8988T (cell line): ENCODE measurements at places on chromosomes 16 and 17.
A peak's percentile ranks its signal among the peaks of the same experiment; 100 is the strongest.

DNA sequence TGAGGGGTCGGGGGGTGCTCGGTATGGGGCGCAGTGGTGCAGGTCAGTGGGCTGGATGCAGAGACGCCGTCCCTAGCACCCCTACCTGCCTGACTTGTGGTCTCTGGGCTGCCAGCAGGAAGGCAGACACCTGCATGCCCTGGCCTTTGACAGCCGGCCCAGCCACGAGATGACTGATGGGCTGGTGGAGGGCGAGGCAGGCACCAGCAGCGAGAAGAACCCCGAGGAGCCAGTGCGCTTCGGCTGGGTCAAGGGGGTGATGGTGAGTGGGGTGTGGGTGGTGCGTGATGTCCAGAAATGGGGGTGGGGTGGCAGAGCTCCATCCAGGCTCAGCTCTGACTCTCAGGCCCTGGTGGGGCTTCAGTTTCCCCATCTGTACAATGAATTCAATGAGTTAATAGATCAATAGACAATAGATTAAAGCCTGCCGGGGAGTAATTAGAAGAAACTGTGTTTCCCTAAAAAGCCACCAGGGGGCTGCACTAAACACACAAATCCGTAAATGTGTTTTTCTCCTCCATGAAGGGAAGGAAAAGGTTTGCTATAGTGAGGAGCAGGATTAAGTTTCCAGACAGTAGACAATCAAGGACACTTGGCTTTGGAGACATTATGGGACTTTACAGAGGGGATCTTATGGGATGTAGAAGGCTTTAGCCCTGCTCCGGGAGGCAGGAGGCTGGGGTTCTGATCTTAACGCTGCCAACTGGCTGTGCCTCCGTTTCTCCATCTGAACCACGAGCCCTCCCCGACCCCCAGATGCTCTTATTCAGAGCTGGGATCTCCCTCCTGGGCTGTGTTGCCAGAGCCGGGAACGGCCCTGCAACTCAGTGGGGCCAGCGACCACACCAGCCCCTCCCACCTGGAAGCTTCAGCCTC lies 2.2 kb downstream of the SLC12A3 start:
- DNase-seq = no peak

DNA sequence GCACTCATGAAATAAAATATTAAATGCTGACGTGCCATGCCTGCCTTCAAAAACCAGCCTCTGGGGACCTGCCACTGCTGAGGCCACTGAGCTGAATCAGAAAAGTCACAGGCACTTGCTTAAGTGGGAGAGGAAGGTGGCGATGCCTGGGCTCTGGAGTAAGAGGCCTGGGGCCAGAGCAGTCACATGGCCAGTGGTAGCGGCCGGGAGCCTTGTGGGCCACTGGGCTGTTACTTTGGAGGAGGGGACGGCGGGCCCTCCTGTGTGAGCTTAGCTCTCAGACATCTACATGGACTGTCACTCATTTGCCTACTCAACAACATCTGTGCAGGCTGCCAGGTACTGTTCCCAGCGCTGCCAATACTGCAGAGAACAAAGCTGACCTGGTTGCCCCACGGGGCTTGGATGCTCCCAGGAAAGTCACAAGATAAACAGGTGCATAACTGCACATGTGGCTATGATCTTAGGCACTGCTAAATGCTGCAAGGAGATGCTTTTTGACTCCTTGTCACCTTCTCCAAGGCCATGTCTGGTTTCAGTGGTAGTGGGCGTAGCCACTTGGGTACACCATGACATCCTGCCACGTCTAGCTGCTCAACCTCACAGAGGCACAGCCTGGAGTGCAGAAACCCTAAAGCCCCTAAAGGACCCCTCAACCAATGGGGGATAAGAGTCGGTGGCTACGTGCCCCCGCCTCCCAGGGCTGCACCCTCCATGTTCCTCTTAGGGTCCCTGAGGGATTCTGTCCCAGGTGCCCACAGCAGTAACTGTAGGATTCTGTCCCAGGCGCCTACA lies 11.6 kb downstream of the COTL1 start:
- DNase-seq = no peak

DNA sequence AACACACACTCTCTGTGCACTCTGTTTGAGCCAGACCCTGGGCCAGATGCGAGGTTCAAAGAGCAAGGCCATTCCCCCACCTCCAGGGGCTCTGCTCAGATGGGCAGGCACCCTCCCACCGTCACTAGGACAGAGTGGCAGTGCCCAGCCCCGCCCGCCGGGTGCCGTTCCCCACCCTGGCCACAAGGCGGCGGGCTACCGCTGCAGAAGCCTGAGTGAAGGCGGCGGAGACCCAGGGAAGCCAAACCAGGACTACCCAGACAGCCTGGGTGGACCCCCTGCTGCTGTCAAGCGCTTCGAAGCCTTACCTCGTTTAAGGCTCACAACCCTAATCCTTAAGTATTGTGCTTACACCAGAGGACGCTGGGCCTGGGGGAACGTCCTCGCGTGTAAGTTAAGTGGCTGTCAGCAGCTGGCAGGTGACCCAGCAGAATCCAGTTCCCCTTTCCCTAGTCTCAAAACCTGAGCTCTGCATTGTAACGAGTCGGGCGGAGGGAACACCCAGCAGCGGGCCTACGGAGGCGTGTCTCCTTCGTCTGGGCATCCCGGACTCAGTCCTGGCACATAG lies 4.5 kb downstream of the ARHGAP27 start:
- DNase-seq = peak; percentile 97

DNA sequence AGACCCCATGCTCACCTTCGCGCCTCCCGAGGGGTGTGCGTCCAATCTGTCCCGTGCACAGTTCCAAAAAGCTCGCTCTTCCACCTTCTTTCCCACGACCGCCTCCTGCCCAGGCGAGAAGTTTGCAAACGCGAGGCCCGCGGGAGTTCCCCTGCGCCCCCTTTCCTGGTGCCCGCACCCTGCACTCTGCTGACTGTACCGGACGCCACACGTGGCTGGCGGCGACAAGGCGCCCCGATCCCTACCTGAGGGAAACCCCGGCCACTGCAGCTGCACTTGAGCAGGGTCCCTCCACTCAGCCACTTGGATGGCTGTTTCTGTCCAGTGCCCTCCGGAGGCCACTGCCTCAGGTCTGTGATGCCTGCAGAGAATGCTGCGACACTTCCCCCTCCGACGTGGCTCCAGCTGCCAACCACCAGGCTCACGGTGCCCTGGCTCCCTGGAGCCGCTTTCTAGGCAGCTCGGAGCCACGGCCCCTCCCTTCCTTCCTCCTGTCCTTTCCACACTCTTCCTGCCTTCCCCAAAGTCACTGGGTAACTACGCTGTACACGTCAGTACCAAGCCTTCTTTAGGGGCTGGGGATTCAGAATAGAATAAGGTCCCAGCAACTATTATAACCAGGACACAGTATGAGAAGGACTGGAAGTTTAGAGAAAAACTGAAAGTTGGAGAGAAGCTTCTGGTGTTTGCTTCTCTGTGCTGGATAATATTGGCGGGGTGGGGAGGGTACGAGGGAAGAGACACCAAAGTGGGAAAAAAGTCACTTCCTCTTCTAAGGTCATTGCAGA lies at the start of gene MLKL:
Gene MLKL (minus strand): TSS at position 425 of the 788 bp plus-strand sequence. CDS start 5,105 bp downstream, outside the sequence.
- peak; percentile 56 for DNase-seq

DNA sequence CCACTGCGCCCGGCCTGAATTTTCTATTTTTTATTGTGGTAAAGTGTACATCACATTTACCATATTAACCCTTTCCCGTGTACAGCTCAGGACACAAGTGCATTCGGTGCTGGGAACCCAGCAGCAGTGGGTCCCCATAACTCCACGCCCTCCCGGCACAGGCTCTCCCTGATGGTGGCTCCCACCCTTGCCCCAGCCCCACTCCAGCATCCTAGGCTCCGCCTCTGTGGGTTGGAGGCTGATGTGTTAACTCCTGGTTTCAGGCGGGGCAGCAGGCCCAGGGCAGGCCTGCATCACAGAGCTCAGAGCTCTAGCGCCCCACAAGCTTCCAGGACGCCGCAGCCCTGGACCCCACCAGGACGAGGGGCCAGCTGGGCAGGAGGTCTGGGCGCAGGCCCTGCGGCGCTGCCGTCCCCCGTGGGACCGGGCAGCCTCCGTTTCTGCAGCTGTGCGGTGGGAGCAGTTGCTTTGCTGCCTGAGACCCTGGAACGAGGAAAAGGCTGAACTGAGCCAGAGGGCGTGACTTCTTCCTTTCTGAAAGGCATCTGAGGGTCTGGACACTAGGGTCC lies 19.6 kb downstream of the ZFPM1 start:
- no peak for DNase-seq

DNA sequence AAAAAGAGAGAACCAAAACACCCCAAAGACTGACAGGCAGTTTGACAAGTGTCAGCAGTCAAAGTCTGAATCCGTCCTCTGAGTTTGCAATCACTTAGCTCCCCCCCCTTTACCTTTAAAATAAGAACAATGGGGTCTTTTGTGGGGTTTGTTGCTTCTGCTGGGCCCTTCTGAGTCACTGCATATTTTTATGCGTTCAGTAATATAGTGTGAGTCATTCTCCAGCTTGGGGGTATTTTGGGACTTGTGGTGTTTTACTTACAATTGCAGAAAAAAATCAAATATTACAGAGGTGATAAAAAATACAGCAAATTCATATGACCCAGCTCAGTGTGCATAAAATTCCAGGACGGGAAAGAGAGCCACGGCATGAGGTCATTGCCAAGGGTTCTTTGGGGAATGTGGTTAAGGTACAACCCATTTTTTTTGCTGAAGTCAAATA lies 120.1 kb downstream of the CYLD start:
- DNase-seq = no peak
